ENCODE measurements at places on chromosomes 12 and 14.

DNA sequence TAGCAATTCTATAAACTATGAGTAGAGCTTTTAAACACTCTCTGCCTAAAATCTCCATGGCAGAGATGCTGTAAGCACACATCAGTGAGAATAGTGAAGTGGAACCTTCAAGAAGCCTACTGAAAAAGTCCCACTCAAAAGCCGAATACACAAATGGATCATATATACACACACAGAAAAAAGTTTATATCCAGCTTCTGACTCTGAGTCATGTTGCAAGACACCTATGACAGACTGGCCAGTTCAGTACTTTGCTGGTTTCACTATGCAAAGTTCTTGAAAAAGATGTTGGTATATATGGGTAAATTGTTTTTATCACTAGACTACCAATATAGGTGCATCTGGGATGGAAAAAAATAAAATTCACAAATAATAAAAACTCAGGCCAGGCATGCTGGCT, 126.1 kb downstream of the KCNK10 start:
- H3K36me3 ChIP-seq, result no peaks in the 10 kb centered on the region
- peaks cover 55% of the 10 kb centered on the region for H3K27me3 ChIP-seq
- H3K27ac ChIP-seq, result no peak overlapping the region
- H3K4me1 ChIP-seq, result no peaks in the 10 kb centered on the region
- no peak overlapping the region for H3K4me3 ChIP-seq

DNA sequence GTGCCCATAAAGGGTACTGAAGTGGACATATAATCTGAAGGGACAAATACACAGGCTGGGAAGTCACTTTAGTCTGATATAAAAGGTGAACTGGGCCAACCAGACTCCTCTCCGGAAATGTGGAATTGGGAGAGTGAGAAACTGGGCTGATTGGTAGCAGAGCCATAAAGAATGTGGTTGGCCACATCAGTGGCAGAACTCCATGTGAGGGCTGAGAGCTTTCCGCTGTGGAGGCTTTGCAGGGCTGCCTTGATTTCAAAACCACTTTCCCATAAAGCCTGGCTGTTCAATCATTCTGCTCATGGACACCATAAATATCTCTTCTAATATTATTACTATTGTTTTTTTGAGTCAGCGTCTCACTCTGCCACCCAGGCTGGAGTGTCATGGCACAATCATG, 220.3 kb downstream of the MON2 start:
- H3K36me3 ChIP-seq, result no peaks in the 10 kb centered on the region
- H3K4me3 ChIP-seq, result no peak overlapping the region
- H3K27ac ChIP-seq, result no peak overlapping the region
- no peak for DNase-seq
- H3K4me1 ChIP-seq, result no peaks in the 10 kb centered on the region
- peaks cover 4% of the 10 kb centered on the region for H3K27me3 ChIP-seq

- DNase-seq, result no peak
- no peaks in the 10 kb centered on the region for H3K36me3 ChIP-seq
- H3K4me1 ChIP-seq, result peaks cover 3% of the 10 kb centered on the region
- no peak overlapping the region for H3K27ac ChIP-seq
- H3K4me3 ChIP-seq, result no peak overlapping the region
Measured at GRCh38 chr12:122013791-122014590, 7.7 kb upstream of the BCL7A start.

GRCh38 chr14:21075719-21076437, 5.8 kb downstream of the ARHGEF40 start:
- H3K27me3 ChIP-seq, result peaks cover 27% of the 10 kb centered on the region
- no peaks in the 10 kb centered on the region for H3K36me3 ChIP-seq
- H3K27ac ChIP-seq, result no peak overlapping the region

DNA sequence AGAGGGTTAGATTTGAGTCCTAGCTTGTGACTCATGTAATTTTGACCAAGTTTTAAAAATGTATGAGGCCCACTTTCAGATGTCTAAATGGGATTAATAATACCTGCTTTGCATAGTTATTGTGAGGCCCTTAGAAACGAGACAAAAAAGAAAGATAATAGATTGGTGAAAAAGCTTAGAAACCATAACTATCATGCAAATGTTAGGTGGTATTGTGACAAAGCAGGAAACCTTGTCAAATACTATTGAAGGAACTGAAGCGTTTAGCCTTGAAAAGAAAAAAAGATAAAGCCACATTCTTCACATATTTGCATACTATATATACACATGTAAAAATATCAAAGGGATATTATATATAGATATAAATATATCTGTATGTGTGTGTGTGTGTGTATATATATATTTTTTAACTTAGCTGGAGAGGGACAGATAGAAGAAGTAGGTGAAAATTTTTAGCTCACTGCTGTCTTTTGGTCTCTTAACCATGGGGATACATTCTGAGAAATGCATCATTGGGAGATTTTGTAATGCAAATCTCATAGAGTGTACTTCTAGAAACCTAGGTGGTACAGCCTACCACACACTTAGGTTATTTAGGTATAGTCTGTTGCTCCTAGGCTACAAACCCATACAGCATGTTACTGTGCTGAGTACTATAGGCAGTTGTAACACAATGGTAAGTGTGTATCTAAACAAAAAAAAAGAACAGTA, 270.3 kb downstream of the CCDC91 start:
- no peak overlapping the region for H3K4me3 ChIP-seq
- H3K4me1 ChIP-seq, result no peaks in the 10 kb centered on the region
- H3K36me3 ChIP-seq, result peaks cover 78% of the 10 kb centered on the region
- no peak overlapping the region for H3K27ac ChIP-seq

GRCh38 chr12:2341871-2342270, 289.1 kb downstream of the CACNA1C start:
- no peaks in the 10 kb centered on the region for H3K36me3 ChIP-seq
- H3K27me3 ChIP-seq, result peaks cover 15% of the 10 kb centered on the region
- H3K4me3 ChIP-seq, result no peak overlapping the region
- H3K4me1 ChIP-seq, result no peaks in the 10 kb centered on the region
- no peak overlapping the region for H3K27ac ChIP-seq
- no peak for DNase-seq

- DNase-seq, result no peak
- H3K36me3 ChIP-seq, result no peaks in the 10 kb centered on the region
- no peaks in the 10 kb centered on the region for H3K27me3 ChIP-seq
- H3K27ac ChIP-seq, result no peak overlapping the region
- H3K4me1 ChIP-seq, result no peaks in the 10 kb centered on the region
Measured at GRCh38 chr14:29971101-29971500, 43.5 kb upstream of the PRKD1 start.

DNA sequence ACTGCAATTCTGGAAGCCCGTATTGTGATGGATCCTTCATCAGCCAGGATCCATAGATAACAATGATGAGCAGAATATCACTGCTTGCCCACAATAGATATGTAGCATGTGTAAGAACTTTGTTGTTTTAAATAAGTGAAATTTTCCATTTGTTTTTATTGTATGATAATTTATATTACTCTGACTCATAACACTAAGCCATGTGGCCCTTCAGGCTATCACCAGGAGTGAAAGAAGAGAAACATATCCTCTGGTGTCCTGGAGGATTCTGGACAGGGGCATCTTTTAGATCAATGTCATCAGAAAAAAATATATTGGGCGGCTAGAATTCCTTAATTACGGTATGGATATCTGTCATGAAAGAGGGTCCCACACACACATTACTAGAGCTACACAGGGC, 167.5 kb downstream of the SLC6A15 start:
- no peaks in the 10 kb centered on the region for H3K36me3 ChIP-seq
- H3K4me1 ChIP-seq, result no peaks in the 10 kb centered on the region
- no peaks in the 10 kb centered on the region for H3K27me3 ChIP-seq
- no peak overlapping the region for H3K27ac ChIP-seq
- H3K4me3 ChIP-seq, result no peak overlapping the region

DNA sequence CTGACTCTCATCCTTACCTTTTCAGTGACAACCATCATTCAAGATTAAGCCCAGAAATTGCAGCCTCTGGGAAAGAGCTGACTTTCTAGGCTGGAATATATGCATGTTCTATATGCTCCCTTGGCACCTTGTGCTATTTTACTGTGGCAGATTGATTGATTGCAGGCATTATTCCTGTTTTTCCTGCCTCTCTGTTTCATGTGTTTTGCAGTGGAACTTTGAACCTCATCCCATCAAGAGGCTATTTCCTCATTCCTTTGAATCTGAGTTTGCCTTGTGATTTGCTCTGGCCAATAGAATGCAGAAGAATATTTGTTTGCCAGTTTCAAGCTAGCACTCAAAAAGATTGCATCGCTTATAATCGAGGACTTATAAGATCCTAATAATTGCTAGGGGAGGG, 174.8 kb upstream of the DCN start:
- peaks cover 3% of the 10 kb centered on the region for H3K4me1 ChIP-seq
- H3K36me3 ChIP-seq, result no peaks in the 10 kb centered on the region
- no peak overlapping the region for H3K4me3 ChIP-seq
- H3K27me3 ChIP-seq, result peaks cover 11% of the 10 kb centered on the region
- no peak overlapping the region for H3K27ac ChIP-seq

DNA sequence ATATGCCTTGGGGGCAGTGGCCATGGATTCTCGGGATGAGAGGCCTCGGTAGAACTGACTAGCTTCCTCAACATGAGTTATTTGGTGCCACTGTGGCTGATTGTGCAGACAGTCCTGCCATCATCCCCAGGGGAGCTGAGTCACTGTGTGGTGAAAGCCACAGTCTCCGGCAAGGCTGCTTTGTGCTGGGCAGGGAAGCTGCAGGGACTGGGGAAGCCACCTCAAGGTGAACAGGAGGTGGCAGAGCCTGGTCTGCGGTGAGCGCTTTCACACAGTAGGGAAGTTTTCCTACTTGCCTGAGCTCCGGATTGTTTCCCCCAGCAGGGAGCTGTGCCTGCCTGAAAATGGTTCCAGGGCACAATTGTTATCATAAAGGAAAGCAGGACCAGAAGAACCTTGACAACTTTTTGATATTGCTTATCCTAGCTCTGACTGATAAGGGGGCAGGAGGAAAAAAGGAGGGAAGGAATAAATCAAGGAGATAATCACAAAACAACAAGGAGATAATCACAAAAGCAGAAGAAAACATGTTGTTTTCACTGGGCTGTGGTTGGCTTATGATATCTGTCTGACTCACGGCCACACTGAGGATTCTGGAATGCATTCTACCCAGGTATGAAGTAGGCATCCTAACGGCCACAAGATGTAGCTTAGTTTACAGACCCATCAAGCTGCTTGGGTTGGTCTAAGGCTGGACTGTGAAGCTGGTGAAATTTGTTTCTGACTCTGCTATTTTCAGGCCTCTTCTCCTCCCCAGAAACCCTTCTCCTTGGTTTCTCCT, 32.2 kb upstream of the GNG2 start:
- H3K4me3 ChIP-seq, result peak overlapping the region; percentile 29
- H3K27me3 ChIP-seq, result no peaks in the 10 kb centered on the region
- H3K27ac ChIP-seq, result peak overlapping the region; percentile 10
- no peaks in the 10 kb centered on the region for H3K36me3 ChIP-seq
- peak; percentile 75 for DNase-seq

DNA sequence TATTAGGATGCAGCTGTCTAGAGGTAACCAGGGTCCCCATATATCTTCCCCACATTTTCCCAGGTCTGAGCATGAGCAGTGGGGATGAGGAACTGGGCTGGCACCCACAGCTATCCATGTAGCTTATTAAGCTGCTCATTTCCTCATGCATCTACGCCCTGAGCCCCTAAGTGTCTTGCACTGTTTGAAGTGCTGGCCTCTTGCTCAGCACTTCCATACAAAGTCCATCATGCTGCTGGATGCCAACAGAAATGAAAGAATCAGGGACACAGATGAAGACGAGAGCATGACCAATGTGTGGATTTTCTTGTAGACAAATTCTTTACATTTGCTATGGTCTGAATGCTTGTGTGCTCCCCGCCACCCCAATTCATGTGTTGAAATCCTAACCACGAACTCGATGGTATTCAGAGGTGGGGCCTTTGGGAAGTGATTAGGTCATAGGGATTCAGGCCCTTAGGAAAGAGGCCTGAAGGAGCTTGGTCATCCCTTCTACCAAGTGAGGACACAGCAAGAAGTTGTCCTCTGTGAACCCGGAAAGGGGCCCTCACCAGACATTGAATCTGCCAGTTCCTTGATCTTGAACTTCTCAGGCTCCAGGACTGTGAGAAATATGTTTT, 54.5 kb downstream of the C12orf75 start:
- H3K4me1 ChIP-seq, result no peaks in the 10 kb centered on the region
- DNase-seq, result no peak
- H3K27me3 ChIP-seq, result no peaks in the 10 kb centered on the region
- no peak overlapping the region for H3K27ac ChIP-seq

- peak overlapping the region; percentile 59 for H3K27ac ChIP-seq
- H3K4me3 ChIP-seq, result no peak overlapping the region
- H3K36me3 ChIP-seq, result no peaks in the 10 kb centered on the region
- H3K4me1 ChIP-seq, result peaks cover 5% of the 10 kb centered on the region
- DNase-seq, result no peak
- H3K27me3 ChIP-seq, result no peaks in the 10 kb centered on the region
Measured at GRCh38 chr14:91614187-91614586, 104.1 kb upstream of the PPP4R3A start.
